RWPE1 (cell line): ENCODE measurements at places on chromosomes 1 and 21.

- peak; percentile 74 for DNase-seq
Measured at GRCh38 chr21:26098772-26099397, 71.7 kb downstream of the APP start.

- no peak for DNase-seq
Measured at GRCh38 chr1:116769104-116769452, 14.8 kb downstream of the CD2 start.

DNA sequence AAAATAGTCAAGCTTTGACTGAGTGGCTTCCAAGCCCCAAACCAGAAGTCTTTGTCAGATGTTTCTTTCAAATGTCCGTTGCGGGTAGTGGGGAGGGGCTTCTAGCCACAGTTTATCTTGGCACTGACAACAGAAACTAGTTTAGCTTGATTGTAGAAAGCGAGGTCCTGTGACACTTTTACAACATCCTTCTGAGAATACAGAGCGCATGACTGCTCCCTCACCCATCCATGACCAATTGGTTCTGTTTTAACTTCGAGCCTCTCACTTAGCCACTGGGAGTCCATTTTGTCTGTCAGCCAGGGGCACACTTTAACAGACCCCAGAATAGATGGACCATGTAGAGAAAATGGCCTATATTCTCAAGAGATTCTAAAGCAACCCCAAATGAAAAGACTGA is 199.2 kb upstream of the ST6GALNAC5 start:
- no peak for DNase-seq

- DNase-seq: no peak
Measured at GRCh38 chr1:230186874-230187273, 119.8 kb downstream of the GALNT2 start.

DNA sequence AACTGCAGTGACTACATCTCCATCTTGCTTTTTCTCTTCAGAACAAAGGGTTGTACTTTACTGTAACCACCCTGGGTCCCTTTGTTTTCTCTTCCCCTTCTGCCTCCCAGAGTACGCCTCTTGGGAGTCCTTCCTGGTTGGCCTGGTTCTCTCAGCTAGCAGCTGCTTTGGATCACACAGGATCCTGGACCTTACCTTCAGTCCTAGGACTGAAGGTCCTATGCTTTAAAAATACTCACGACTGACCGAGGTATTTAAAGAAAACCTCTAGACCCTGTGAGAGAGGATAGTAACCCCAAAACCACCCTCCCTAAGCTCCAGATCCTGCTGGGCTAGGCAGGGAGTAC is 4.8 kb downstream of the TRIM45 start:
- no peak for DNase-seq

DNA sequence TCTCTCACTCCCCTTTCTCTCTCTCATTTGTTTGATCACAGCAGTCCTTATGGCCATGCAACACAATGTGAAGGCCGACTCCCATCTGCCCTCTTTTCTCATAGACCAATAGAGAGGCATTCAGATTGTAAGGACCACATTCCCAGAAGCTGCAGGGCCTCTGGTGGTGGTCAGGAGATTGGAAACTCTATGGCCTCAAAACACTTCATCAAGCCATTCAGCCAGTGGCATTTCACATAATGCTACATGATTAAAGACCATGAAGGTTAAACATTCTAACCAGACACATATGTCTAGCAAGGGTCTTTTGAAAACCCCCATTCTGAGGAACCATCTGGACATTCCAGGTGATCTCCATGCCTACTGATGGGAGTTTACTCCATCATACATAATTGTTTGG is 769.5 kb upstream of the CXADR start:
- DNase-seq: no peak

DNA sequence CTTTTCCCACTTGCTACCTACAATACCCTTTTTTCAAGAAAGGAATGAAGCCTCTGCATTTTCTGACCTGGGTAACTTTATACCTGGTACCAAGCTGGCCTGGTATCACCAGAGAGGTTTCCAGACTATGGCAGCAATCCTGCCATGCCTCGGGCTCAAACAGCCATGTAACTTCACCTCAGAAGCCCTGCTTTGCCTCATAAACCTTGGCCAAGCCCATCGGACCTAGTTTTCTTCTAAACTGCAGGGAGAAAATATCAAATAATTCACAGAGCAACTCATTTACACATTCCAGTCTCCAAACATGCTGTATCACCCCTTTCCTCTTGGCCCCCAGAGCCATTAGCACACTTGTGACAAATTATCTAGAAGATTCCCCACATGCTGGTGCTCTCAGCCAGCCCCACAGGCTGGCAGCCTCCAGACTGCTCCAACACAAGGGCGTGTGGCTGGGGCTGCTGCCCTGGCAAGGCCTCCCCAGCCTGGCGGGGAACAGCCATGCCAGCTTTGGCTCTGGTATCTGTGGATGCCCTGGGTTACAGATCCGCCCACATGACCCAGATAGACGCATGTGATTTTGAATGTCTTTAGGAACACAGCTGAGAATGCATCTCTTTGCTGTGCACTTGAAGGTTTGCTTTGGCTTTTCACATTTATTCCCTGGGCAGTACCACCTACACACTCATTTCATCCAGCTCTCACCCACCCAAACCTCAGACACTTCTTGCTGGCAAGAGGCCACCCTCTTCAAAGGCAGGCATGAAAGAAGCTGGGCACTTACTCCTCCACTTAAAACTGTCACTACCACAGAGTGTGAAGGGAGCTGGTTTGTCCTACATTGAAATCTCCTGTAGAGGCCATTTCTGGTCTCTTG is 70.0 kb upstream of the BCAR3 start:
- no peak for DNase-seq

DNA sequence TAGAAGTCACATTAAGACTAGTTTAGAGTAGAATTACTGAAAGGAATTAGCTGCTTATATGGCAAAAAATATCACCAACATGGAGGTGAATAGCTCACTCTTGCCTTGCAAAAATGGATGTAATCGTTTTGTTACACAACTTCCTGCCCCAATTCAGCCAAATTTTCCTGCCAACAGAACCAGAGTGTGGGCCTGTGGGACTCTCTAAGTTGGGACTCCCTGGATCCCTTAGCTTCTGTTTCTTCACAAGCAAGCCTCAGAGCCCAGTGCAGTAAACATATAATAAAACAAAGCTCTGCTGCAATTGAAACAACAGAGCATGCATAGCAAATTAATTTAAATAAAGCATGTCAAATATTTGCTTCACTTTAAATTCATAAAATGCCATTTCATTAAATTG is 232.5 kb downstream of the TNR start:
- no peak for DNase-seq

DNA sequence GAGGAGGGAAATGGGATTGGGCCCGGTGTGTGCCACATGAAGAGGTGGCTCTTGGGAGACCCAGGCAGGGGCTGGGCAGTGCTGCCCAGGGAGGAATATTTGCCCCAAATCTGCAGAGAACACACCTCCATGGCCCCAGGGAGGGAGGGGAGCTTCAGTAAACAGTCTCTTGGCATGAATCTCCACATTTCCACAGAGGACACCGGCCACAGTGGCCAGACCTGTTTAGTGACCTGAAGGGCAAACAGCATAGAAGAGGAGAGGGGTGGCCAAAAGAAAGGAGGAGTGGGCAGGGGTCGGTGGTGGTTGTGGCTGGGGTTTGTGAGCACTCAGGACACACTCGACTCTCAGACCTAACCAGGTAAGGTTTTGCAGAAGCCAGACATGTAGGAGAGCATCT is 54.0 kb upstream of the IFFO2 start:
- DNase-seq: no peak

GRCh38 chr1:13722808-13723360 is 22.9 kb downstream of the PRDM2 start:
- no peak for DNase-seq

- no peak for DNase-seq
Measured at GRCh38 chr1:60889709-60890108, 192.7 kb upstream of the NFIA start.

GRCh38 chr1:204994086-204994862 is 48.7 kb upstream of the CNTN2 start:
- no peak for DNase-seq

DNA sequence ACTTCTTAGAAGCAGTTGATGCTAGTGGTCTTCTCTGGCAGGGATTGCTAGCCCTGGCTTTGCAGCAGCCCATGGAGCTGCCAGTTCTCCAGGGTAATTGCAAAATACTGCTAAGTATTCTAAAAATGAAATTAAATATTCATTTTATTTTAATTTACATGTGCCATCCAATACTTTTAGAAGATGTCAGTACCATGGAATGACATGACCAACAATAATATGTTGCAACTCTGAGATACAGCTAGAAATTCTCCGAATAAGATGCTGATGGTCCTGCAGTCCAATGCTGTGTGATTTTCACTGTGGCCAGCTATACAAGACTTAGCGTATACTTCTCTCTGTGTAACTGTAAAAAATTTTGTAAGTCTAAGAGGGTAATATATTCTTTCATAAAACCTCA is 20.0 kb upstream of the WARS2 start:
- DNase-seq: no peak

GRCh38 chr1:41813226-41813625 is 105.5 kb downstream of the HIVEP3 start:
- DNase-seq: no peak

DNA sequence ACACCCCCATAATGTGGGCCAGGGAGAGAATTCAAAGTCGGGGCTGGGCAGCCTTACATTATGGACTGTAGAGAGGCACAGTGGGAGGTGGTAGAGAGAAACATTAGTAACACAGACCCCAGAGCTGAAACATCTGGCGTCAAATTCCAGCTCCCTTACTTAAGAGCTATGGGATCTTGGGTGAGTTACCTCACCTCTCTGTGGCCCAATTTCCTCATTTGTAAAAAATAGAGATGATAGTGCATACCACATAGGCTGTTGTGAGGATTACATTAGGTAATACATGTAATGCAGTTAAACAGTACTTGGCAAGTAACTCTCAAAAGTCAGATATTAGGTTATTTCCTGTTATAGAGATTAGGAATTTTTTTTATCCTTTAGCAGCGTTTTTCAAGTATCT is 160.5 kb upstream of the KIAA0040 start:
- DNase-seq: no peak

- no peak for DNase-seq
Measured at GRCh38 chr1:80566867-80567266, 1233.9 kb upstream of the ADGRL2 start.

GRCh38 chr1:224733027-224733911 is 117.2 kb downstream of the CNIH3 start:
- DNase-seq: no peak

DNA sequence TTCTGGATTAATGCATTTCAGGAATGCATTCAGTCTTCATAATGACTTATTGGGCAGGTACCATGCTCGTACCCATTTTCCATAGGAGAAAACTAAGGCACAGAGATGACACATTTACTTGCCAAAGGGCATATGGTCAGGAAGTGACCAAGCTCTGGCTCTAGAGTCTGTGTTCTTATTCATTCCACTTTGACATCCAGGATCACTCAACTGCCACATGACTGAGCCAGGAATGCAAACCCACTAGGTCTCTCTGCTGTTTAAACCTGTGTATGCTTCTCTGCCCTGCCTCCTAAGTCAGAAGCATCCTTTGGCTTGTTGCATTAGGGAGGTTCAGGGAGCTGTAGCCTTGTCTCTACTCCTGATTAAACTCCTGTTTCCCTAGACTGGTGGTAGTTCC is 7.5 kb downstream of the KAZN start:
- DNase-seq: no peak

GRCh38 chr21:41201385-41201784 is 33.4 kb downstream of the BACE2 start:
- no peak for DNase-seq

DNA sequence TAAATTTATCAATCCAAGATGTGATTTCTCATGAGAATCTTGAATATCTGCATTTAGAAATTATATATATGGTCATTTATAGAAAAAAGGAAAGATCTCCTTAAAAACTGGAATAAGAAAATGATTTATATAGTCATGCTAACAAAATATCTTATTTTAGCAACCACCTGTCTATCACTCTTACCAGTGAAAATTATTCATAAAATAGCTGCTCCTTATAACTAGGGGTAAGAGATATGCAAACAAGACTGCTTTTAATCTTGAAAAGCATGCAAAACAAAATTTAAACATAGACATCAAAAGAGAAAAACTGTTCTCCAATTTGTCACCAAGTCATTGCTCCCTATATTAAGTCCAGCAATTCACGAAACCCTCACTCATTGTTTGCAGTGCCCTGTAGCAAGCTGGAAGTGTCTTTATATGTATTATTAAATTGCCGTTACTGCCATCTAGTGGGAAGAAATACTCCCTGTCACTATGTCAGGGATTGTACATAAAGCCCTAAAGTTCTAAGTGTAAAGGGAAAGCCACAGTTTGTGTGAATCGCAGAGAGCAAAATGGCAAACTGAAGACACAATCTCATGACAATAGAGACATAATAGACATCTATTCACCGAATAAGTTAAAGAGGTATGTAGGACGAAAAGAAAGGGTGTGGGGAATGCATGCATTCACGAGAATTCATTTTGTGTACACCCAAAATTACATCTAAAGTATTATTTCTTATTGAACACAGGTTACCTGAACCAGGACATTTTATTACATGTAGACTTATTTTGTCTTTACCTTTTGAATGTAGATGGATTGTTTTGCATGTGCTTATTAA is 600.5 kb downstream of the USP25 start:
- DNase-seq: peak; percentile 42
